Adrenal gland (tissue), 19 donors: ENCODE measurements at places on chromosomes 7 and 10. TPM values are rescaled to one million over a fixed set of nuclear protein-coding genes. Genes with fewer than 3 reads are reported as not detected.

DDIT4 gene
- 245 TPM for total RNA-seq

BAIAP2L1 gene
- total RNA-seq, result 17.3 TPM

ZDHHC4 gene
- total RNA-seq, result 72.8 TPM

ZNF37A gene
- total RNA-seq, result 10.1 TPM

MEOX2 gene
- total RNA-seq, result 0.61 TPM

AKR1C2 gene
- total RNA-seq, result 13.3 TPM

DNA sequence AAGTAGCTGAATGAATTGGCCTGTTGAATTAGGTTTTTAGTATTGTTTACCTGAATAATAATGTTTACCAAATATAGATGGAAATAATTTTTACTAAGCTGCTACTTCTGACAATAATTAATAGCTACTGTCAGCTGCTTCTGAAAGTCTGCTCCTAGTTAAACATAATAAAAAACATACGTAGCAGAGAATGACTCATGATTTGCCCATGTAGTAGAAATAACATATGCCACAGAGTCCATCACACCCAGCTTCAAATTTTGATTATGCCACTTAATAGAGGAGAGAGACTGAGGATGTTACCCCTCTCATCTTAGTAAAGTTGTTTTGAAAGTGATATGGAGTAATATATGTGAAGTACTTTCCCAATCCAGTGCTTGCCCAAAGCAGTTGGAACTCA lies 57.6 kb upstream of the MDFIC start:
- no peak for DNase-seq

- DNase-seq, result no peak
Measured at GRCh38 chr10:117535298-117536071, 7.1 kb upstream of the EMX2 start.

DNA sequence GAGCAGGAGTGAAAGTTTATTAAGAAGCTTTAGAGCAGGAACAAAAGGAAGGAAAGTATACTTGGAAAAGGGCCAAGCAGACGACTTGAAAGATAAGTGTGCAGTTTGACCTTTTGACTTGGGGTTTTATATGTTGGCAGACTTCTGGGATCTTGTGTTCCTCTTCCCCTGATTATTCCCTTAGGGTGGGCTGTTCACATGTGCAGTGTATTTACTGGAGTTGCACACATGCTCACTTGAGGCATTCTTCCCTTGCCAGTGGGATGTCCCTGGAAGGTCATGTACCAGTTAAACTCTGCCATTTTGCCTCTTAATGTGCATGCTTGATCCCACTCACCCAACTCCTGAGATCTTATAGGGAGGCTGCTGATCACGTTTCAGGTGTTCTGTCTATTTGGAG lies 23.4 kb upstream of the ARHGAP12 start:
- DNase-seq, result no peak

DNA sequence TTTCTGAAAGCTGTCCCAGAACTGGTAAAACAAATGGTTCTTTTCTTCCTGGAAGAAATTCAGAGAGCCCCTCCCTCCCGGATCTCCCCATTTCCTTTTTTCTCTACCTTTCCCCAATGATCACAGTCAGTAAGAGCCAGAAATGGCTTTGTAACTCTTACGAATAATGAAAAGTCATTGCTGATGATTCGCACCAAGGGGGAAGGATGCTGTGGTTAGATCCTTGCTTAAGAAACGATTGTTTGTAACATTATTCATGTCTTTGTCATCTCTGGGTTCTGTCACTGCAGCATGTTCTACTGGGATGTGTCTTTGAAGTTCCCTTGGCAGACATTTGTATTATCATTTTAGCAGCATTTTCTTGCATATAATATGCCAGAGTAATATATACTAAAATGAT lies 138.9 kb downstream of the CACNB2 start:
- no peak for DNase-seq

GRCh38 chr10:118754229-118754555 lies 578 bp downstream of the CACUL1 start:
- DNase-seq, result peak; percentile 64
